ENCODE measurements at places on chromosomes 7 and 10. TPM values are rescaled to one million over a fixed set of nuclear protein-coding genes. Genes with fewer than 3 reads are reported as not detected.
A peak's percentile ranks its signal among the peaks of the same experiment; 100 is the strongest.

Gene MLXIPL
- not detected for total RNA-seq

- H3K4me3 ChIP-seq = no peak overlapping the region
- no peaks in the 10 kb centered on the region for H3K36me3 ChIP-seq
- no peak for DNase-seq
- H3K4me1 ChIP-seq = no peaks in the 10 kb centered on the region
- no peaks in the 10 kb centered on the region for H3K27me3 ChIP-seq
- H3K27ac ChIP-seq = no peak overlapping the region
Measured at GRCh38 chr7:14339861-14340260, 350.4 kb upstream of the ETV1 start.

Gene PPP1R9A
- not detected for total RNA-seq

DNA sequence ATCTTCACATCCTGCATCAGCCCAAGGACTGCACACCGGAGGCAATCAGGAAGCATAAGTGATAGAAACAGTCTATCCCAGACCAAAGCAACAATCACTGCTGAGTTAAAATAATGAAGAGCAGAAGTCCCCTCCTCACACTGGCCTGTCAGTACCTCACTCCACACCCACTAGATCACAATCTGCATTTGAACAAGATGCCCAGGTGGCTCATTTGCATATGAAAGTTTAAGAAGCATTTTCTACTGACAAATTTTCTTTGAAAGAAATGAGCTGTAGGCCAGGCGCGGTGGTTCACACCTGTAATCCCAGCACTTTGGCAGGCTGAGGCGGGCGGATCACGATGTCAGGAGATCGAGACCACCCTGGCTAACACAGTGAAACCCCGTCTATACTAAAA, 77.4 kb downstream of the CUL2 start:
- peaks cover 24% of the 10 kb centered on the region for H3K4me1 ChIP-seq
- DNase-seq = no peak
- no peak overlapping the region for H3K27ac ChIP-seq
- H3K4me3 ChIP-seq = no peak overlapping the region
- H3K36me3 ChIP-seq = peaks cover 28% of the 10 kb centered on the region
- no peaks in the 10 kb centered on the region for H3K27me3 ChIP-seq

DNA sequence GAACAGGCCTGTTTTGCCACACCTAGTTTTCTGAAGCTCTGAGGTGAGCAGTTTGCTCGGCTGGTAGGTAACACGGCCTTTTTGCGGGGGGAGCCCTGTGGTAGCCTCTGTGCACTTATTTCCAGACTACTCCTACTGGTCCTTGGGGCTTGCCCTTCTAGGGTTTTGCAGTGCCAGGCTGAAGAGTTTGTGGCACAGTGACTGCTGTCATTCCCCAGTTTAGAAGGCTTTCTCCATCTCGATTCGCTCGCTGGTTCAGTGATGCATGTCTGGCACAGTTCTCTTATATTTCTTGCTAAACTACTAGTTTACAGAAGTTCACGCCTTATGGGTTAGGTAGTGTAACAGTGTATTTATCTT, 711 bp downstream of the KIF20B start:
- peaks cover 5% of the 10 kb centered on the region for H3K36me3 ChIP-seq
- peaks cover 53% of the 10 kb centered on the region for H3K4me1 ChIP-seq
- peak overlapping the region; percentile 99 for H3K4me3 ChIP-seq
- no peak for DNase-seq
